ENCODE measurements at places on chromosomes 1 and 21.

GRCh38 chr1:66214901-66215300 lies 319.1 kb upstream of the SGIP1 start:
- no peak for DNase-seq

DNA sequence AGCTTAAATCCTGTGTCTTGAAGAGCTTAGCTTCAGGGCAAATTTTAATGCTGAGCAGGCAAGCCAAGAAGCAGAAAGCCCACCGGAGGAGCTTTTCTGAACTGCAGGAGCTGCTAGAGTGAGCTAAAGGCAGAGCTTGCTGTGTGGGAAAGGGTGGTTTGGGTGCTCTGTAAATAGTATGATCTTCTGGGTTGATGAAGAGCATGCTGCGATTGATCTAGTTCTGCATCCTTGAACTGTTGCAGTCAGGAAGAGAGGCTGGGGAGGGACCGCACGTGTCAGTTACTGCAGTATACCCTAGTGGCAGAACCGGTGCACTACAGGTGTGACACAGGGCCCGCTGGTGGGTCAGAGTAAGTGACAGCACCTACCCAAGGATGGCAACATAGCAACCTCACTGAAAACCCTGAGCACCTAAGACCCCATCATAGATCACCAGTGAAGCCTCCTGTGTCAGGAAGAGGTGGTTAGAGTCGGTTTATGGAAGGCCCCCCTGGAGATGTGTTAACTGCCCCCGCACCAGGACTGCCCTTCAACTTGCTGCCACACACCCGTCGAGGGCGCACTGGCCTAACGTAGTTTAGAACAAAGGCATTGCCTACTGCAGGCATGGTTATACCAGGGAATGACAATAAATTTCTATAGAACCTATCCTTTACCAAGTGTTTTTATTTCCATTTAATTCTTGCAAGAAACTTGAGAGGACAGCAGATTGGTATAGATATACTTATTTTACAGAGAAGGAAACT lies 146.0 kb upstream of the KIAA0040 start:
- DNase-seq = no peak

- DNase-seq = no peak
These were observed 168.4 kb downstream of the PCNX2 start for GRCh38 chr1:233127157-233127556.

DNA sequence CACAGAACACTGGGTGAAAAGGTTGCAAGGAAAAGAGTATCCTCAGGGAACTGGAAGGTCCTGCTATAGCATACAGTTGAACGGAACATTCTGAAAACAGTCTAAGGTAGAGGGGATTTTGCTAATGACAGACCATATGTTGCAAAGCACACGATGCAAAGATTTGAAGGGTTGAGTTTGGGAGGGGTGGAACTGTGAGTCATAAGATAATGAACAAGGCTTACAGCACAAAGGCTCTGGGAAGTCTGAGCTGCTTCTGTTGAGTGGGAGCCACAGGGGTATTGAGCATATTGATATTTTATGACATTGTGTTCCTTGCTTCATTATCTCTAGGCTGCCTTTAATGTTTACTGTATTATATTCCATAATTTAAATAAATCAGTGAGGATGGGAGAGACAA lies 104.9 kb downstream of the PLPPR4 start:
- DNase-seq = no peak

DNA sequence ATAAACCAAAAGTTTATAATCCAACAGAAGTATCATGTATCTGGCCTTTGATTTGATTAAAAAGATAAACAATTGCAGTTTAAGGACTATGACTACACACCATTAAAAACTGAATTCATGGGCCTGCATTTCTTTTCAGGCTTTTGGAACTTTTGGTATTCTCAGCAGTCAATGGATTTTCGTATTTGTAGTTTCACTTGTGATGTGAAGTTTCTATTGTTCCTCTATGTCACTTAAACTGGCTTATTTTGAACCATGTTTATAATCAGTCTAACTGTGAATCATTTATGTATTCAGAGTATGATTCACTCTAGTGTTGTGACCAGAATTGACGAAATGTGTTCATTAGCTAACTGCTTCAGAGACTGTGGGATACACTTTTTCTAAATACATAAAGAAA lies 132.9 kb downstream of the COQ8A start:
- DNase-seq = peak; percentile 3

DNA sequence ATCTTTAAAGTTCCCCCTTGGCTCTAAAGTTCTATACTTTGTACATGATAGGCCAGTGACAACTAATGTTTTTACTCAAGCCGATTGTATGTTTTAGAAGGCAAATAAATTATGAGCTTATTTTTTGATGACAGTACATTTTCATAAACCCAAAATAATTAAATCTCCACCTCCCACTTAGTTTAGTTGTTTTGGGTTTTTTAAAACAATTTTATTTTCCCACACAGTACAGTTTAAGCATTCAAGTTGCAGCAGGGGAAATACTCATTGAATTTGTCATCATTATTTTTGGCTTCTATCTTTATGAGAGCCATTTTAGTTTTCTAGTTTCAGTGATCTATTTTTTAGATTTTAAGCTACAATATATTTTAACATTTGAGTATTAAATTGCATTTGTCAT lies 93.6 kb downstream of the OLFML2B start:
- no peak for DNase-seq

- DNase-seq = no peak
These were observed 1.9 kb downstream of the IGSF8 start for GRCh38 chr1:160096274-160097116.

GRCh38 chr1:170686291-170686690 lies 22.4 kb downstream of the PRRX1 start:
- no peak for DNase-seq

DNA sequence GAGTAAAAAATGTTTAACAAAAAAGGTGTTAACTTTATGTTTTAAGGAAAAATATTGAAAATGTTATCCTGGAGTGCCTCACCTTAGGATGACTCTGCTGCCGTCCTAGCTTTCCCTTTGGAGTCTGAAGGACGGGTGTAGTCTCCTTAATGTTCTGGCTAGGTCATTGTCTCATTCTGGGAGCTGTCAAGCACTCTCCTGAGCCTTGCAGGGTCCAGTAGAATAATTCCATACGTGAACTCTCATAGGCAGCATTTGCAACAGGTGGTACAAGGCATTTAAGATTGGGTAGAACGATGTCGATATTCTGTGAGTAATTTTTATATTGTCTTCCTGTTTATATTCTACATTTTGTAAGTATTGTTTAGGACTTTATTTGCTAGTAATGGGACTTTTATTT lies 283.6 kb upstream of the C1orf105 start:
- DNase-seq = no peak

DNA sequence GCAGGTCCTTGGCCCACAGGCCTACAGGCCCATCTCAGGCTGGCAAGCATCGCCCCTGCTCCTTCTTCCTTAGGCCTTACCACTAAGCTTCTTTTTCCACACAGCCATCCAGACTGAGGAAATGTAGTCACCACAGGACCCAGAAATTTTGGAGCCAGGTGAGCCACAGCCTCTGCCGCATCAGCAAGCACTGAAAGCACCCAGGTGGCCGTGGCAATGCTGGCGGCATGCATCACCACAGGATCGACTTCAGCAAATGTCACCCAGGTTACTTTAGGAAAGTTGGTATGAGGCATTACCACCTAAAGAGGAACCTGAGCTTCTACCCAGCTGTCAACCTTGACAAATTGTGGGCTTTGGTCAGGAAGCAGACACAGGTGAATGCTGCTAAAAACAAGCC lies 11.6 kb downstream of the PIGM start:
- no peak for DNase-seq

DNA sequence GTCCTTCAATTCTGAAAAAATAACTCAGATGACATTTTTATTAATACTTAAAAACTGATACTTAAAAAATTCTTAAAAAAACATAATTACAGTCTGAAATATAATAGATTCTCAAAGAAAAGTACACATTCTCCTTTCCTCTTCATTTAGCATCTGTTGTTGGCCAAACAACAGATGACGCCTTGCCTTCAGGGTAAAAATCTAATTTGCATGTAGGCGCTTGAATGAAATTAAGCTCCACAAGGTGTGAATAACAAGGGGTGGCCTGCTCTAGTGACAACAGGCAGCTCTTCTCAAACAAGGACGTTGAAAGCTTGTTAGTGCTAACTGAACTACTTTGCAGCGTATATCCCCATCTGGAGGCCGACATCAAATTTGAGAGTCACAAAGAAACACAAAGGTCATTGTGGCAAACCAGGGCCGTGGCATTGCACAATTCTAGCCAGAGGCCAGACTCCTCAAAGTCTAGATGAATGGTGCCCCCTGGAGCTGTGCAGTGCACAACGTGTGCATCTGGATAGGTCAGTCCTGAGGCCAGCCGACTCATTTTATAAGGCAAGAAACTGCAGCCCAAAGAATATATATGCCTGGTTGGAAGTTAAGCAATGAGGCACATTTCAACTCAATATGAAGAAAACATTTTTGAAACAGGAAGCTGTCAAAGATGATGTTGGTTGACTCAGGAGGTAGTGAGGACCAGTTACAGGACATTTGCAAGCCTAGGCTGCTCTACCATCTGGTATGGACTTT lies 459.2 kb upstream of the RUNX1 start:
- DNase-seq = no peak

- peak; percentile 17 for DNase-seq
These were observed 75.0 kb downstream of the ATP6V1G3 start for GRCh38 chr1:198465201-198466144.

DNA sequence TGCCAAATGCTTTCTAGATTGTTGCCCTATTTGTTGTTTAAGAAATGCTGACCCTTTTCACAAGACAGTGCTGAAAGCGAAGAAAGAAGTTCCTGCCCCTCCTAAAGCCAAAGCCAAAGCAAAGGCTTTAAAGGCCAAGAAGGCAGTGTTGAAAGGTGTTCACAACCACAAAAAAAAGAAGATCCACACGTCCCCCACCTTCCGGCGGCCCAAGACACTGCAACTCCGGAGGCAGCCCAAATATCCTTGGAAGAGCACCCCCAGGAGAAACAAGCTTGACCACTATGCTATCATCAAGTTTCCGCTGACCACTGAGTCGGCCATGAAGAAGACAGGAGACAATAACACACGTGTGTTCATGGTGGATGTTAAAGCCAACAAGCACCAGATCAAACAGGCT lies 55.7 kb downstream of the PSMG1 start:
- no peak for DNase-seq

DNA sequence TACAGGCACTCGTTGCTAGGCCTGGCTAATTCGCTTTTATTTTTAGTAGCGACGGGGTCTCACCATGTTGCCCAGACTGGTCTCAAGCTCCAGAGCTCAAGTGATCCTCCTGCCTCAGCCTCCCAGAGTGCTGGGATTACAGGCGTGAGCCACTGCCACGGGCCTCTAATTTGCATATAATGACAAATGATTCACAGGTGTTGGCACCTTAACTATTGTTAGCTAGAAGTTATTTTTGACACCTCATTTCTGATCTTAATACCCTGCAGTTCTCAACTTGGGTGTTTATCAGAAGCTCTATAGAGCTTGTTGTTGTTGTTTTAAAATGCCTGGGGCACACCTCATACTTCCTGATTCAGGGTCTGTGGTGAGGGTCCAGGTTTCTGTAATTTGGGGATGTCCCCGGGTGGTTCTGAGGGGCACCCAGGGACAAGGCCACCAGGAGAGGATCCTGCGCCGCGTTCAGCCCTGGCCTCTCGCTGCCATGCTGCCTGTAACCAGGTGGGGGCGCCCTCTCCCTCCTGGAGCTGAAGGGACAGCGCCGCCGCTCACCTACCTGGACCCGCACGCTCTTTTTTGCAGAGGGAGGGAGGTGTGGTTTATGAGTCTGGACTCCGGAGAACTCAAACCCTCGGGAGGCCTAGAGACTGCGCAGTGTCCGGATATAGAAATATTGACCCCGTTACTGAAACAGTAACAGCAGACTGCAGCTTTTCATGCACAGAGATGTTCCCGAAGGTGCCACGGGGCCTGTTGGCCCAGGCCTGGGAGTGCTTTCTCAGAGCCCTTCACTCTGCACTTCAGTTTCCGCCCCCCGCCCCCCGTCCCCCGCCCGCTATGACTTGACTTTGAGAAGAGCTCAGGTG lies 23.0 kb upstream of the NEK2 start:
- DNase-seq = peak; percentile 82

DNA sequence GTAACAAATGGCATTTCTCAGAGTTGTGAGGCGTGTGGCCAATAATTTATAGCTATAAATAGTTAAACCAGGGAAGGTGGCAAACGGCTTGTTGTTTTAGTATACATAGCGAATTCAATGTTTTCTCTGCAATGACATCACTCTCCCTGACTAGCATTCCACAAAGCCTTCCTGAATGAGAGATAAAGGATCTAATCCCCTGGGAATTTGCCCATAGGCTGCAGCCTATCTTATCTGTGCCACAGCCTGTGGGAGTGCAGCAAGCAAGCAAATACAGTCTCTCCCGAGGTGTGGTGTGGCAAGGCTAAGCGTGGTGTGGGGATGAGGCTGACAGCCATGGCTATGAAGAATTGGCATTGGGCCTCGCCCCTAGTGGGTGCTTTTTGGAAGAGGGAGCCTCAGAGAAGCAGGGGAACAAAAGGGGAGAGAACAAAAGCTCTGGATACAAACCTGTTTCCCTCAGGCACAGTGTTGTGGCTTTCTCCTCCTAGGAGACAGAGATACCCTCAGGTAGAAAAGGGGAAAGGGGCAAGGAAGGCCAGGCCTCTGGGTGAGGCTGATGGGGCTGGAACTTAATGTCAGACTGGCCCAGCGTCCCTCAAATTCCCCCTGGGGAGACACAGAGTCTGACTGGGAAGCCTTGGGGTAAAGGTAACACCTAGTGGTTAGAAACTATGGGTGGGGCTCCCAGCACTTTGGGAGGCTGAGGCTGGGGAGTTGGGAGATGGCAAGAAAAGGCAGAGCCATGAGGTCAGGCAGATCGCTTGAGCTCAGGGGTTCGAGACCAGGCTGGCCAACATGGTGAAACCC lies 8.9 kb downstream of the TAGLN2 start:
- DNase-seq = no peak

DNA sequence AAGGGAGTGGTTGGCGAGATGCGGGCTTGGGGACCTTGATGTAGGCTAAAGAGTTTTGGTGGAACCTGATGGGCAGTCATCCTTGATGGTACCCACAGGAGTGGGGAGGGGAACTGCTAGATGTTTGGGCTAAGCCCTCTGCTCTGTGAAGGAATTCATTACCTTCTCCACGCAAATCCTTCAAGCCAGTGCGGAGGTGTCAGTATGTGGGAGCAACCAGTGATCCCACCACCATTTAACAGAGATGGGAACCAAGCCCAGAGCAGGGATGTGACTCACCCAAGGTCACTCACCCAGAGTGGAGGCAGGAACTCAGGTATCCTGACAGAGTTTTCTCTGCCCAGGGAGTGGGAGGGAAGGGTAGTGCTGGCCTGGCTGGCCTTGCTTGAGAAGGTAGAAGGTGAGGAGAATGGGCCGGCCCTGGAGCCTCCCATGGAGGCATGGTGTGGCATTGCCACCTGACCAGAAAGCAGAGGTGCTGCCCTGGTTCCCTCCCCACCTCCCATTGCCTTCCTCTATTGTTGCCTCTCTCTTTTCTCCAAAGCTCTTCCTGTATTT lies 51.2 kb upstream of the STUM start:
- DNase-seq = no peak
